ENCODE measurements at places on chromosomes 1 and 21.

DNA sequence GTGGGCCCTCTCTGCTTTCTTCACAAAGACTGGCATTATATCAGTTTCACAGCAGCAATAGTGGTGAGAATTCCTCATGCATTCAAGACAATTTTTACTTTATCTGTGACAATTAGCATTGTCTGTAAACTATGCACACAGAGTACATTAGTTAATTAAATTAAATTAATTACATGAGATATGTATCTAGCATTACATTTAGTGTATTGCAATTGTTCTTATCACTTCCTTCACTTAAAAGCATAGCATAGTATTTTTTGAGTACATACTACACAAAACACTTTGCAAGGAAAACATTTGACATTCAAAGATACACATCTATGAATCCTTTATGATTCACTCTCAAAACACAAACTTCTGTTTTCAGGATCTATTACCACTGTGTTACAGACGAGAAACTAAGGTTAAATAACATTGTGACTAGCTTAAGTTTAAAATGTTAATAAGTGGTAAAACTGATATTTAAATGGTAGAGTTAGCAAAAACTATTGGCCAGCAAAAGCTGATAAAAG is 1542.6 kb downstream of the PLA2G4A start:
- no peak for DNase-seq

DNA sequence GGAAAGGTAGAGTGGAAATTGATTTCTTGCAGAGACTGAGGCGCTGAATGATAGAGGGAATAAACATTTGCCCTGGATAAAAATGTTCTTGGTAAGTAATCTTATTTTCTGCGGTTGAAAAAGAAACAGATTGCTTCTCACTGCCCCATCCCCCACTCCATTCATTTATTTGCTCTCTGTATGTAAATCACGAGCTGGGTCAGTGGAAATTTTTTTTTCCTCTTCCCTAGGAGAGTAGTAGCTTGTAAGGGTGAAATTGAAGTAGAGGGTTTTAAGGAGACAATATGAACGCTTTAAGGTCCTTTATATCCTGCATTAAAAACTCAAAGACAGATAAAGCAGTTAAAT is 1.4 kb upstream of the BRINP3 start:
- peak; percentile 55 for DNase-seq

DNA sequence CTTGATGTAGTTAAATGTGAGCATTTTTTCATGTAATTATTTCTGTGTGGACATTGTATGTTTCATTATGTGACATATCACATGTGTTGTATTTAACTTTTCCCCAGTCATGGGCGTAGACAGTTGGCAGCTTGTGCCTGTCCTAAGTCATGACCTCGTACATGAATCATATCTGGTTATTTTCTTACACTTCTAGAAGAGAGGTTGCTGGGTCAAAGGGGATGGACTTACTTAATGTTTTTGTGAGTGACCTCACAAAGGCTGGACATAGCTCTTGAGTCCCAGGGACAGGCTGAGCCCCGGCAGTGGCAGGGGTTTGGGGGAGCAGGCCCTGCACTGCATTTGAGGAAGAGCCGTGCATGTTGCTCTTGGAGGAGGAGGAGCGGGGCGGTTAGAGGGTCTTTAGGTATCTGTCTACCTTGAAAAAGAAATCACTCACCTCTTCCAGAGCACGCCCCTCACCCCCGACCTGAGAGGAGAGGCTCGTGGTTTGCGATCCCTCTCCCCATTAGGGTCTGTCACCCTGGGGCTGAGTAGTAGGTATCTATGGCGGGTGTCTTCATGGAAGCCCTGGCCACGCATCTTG is 16.4 kb downstream of the IFNGR2 start:
- no peak for DNase-seq

DNA sequence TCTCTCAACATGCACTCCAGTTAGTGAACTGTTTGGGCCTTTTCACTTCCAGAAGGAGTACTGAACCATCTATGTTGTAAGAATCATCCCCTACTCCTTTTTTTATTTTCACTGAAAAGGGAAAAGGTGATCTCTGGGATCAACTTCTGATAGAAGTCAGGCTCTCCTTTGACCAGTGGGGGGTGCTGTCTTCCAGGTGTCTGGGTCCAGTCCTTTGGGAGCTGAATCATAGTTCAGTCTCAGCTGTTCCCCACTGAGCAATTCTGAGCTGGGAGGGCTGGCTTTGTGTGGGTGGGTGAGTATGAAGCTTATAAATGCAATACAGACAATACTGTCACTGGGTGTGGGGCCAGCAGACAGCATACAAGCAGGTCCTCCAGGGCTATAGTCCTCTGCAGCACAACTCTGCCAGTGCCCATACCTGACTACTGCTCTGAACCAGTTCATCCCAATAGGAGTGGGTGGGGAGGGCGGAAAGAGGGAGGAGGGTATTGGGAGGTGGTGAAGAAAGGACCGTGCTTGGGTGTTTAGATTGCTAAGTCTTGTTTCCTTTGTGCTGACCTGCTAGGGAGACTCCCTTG is 12.5 kb upstream of the SARS1 start:
- peak; percentile 88 for DNase-seq

GRCh38 chr1:5297180-5297885 is 642.9 kb downstream of the AJAP1 start:
- DNase-seq: no peak

DNA sequence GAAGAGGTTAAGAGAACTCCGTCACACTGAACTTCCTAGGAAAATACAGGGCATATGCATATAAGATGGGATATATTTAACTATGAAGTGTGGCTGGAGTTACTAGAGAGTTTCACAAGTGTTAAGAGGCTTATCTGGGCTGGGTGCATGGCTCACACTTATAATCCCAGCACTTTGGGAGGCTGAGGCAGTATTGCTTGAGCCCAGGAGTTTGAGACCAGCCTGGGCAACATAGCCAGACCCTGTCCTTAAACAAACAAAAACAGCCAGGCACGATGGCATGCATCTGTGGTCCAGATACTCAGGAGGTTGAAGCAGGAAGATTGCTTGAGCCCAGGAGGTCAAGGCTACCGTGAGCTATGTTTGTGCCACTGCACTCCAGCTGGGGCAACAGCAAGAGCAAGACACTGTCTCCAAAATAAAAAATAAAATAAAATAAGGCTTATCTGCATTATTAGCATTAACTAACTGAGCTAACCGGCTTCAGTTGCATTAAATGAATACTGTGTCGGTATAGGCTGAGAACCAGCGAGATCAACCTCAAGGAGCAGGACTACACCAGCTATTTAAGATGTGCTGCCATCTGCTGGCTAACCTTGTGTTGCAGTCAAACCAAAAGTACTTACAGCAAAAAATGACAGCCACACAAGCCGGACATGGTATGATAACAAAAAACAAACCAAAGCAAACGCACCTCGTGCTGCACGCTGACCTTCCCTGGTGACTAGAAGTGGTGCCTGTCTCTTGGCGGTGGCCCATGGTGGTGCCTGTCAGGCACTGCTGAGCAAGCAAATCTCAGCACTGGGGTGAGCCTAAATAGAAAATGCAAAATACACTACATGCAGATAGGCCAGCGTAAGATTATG is 19.7 kb upstream of the RBBP5 start:
- peak; percentile 88 for DNase-seq

DNA sequence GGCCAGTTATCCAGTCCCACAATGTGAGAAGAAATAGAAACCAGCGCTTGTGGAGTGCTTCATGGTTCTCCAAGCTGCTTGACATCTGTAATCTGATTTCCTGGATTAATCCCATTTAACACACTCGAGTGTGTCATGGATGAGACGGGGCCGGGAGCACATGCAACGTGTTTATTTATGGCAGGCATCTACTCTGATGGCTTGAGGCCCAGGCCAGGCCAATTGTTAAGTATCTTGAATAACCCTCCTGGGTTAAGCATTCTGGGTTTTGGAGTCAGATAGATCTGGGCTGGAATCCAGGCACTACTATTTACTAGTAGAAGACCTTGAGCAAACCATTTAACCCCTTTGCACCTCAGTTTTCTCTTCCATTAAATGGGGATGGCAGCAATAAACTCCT is 37.5 kb upstream of the LAPTM5 start:
- DNase-seq: no peak

DNA sequence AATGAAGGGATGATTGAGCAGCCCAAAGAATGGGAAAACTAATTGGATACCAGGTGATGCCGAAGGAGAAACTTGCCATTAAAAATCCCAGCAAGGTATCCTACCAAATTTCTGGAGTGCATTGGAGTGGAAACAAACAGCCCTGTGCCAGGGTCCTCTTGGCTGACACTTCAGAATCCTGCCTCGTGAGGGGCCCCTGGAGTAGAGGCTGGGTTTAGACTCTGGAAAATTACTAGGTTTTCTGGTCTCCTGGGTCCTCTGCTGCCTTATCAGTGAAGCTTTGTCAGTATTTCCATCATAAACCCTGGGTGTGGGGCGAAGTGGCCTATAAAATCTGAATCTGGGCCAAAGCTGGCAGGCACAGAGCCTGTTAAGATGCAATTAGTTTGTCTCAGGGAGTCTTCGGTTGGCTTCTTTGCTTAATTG is 289.2 kb upstream of the USP24 start:
- DNase-seq: no peak

GRCh38 chr1:56389813-56390212 is 189.6 kb downstream of the PLPP3 start:
- DNase-seq: no peak

GRCh38 chr21:32083197-32083596 is 195.7 kb downstream of the MIS18A start:
- no peak for DNase-seq

GRCh38 chr1:198186916-198187580 is 30.2 kb downstream of the NEK7 start:
- DNase-seq: no peak

DNA sequence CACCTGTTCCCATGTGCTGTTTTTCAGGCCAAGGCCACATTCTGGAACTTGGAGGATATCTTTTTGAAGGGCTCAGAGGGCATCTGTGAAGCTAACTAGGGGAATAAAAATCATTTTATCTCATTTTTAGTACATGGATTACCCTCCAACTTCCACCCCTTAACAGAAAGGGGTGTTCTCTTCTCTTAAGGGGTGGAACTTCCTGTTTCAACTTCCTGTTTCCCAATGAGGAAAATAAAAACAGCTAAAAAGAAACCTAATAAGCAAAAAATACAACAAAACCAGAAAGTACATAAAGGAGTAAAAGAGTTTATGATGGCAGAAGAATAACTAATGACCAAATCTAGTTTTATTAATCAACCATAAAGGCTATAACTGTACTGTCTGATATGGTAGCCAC is 24.8 kb upstream of the SLC22A15 start:
- no peak for DNase-seq

- no peak for DNase-seq
These were observed 161.2 kb downstream of the NTMT2 start for GRCh38 chr1:170306948-170307347.

DNA sequence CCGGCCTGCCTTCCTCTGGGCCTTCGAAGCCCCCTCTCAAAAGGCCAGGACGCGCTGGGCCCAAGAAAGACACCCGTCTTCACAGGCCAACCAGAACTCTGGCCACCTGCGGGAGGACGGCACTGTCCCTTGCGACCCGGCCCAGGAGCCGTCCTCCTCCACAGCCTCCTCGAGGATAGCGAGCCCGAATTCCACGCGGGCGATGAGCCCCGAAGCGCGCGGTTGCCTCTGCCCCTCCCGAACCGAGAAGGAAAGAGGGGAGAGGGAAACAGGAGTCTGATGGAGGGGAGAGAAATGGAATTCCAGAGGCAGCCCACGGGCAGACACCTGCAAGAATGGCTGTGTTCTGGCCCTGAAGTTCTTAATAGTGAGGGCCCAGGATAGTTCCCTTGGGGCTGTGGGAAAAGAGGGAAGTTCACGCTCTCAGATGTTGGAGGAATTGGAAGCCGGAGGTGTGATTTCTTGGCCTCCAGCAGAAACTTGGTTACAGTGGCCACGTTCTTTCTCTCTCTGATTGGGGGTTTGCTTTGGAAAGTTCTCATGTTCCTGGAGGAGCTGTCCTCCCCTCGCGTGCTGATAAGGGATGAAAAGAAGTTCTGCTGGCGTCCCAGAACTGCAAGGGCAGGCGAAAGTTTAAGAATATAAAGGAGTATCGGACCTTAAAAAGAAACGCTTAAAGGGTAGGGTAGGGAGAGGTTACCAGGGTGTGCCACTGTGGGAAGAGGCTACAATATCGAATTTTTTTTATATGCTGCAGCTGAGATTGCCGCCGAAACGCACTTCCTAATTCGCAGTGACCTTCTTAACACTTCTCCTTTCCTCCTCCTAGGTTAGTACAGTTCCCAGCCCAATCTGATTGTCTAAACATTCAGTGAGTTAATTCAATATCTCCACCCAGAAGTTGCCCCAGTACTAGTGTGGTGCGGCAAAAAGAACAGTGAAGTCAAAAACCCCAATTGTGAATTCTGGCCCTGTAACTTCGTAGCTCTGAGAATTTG is 5.8 kb upstream of the SLC44A5 start:
- no peak for DNase-seq

GRCh38 chr1:180252638-180253536 is 22.8 kb downstream of the LHX4 start:
- DNase-seq: peak; percentile 49

- DNase-seq: peak; percentile 81
These were observed 22.8 kb upstream of the TARS2 start for GRCh38 chr1:150464422-150464826.

GRCh38 chr1:84995484-84996334 is 1.2 kb downstream of the MCOLN2 start:
- no peak for DNase-seq

GRCh38 chr1:235259133-235259778 is 68.7 kb downstream of the ARID4B start:
- DNase-seq: no peak

- no peak for DNase-seq
These were observed 61.4 kb upstream of the WNT4 start for GRCh38 chr1:22204057-22204840.

DNA sequence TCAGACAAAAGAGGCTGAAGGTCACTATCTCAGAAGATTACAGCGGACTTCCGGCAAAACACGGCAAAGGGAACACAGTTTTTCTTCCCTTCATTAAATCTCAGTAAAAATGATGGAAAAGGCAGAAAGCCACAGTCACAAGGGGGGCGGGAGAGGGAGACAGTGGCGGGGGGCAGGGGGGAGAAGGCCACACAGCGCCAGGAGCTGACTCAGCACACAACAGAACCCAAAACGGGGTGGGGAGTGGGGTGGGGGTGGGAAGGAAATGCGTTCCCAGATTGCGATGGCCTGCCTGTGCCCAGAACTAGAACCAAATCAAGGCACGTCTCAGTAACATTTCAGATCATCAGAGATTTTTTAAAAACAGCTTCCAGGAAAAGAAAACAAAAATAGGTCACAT is 13.4 kb downstream of the CFAP74 start:
- no peak for DNase-seq

- no peak for DNase-seq
These were observed 120.7 kb downstream of the SEC16B start for GRCh38 chr1:177849130-177849529.

- DNase-seq: peak; percentile 94
These were observed 13.5 kb upstream of the SLC19A1 start for GRCh38 chr21:45555557-45556301.

DNA sequence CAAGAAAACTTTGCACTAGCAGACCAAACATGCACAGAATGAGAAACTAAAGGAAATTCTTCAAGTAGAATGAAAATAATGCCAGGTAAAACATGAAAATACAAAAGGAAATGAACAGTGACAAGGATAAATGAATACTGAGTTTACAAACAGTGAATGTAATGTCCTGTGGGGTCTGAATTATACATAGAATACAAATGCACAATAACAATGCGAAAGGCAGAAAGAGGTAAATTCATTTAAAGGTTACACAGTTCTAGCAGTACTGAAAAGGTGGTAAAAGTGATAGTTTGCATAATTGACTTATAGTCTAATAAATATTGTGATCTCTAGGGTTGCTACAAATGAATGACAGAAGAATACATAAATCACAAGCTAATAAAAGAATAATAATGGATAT is 12.9 kb downstream of the CD55 start:
- DNase-seq: no peak

All from HAP-1 (cell line).